Right renal pelvis (tissue), 4 donors: ENCODE measurements at places on chromosomes 11 and 22.
A peak's percentile ranks its signal among the peaks of the same experiment; 100 is the strongest.

DNA sequence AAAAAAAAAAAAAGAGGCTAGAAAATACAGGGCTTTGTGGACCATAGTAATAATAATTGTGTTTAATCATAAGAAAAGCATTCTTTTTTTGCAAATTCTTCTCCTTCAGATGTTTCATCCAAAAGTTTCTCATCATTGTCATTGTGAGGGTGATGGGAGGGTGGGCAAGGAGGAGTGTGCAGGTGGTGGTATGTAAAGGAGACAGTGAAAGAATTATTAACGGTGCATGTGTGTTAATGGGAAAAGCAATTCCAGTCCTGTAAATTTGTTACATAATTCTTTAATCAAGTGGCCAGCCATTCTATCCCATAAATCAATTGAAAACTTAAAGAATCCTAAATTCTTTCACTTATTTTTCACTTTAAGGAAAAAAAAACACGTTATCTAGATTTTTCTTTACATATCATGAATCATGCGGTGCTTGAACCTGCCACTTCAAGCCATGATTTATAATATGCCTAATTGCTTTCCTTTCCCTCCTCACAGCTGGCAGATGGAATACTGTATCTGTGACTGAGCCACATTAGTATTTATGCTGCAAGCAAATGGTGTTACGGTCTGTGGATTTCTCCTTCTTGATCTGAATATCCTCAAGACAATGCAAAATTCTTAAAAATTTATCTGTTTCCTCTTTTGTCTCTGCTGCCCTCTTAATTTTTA, 318.5 kb downstream of the JRKL start:
- peak; percentile 40 for DNase-seq

DNA sequence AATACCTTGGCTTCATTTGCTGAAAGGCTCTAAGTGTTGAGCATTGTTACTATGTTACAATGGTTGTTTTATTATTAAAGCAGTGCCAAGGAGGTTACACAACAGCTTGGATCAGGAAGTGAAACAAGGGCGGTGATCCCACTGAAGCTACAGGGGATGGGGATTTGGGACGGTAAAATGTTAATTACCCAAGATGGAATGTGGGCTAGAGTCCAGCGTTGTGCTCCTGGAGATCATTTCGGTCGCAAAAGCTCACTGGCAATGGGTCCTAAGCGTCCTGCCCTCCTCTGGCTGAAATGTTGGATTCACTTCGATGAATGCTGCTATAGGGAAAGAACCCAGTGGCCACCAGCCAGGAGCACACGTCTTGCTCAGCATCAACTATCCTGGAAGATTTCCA, 48.3 kb downstream of the FAM83F start:
- no peak for DNase-seq

- no peak for DNase-seq
These were observed 24.6 kb downstream of the SDHAF2 start for GRCh38 chr11:61454520-61454919.

DNA sequence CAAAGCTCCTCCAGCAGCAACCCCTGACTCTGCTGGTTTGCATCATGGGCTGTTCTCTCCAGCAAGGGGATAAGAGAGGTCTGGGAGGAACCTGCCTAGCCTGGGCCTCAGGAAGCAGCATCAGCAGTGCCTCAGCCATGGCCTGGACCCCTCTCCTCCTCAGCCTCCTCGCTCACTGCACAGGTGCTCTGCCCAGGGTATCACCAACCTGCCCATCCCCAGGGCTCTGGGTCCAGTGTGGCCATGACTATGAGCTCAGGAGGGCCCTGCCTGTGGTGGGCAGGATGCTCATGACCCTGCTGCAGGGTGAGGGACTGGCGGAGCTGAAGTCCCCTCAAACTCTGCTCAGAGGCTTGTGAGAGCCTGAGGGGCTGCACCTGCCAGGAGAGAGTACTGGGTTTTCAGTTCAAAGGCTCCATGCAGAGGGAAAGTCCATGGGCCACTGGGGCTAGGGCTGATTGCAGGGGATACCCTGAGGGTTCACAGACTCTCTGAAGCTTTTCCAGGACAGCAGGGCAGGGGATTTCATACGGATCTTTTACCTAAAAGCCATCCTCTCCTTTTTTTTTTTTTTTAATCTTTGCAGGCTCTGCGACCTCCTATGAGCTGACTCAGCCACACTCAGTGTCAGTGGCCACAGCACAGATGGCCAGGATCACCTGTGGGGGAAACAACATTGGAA, 115.8 kb upstream of the IGLL5 start:
- no peak for DNase-seq

- no peak for DNase-seq
These were observed 5.0 kb upstream of the UVRAG start for GRCh38 chr11:75809991-75810390.

- DNase-seq = no peak
These were observed 9.9 kb upstream of the CELSR1 start for GRCh38 chr22:46547179-46547882.

- no peak for DNase-seq
These were observed 1.5 kb downstream of the SYT8 start for GRCh38 chr11:1836011-1836945.

DNA sequence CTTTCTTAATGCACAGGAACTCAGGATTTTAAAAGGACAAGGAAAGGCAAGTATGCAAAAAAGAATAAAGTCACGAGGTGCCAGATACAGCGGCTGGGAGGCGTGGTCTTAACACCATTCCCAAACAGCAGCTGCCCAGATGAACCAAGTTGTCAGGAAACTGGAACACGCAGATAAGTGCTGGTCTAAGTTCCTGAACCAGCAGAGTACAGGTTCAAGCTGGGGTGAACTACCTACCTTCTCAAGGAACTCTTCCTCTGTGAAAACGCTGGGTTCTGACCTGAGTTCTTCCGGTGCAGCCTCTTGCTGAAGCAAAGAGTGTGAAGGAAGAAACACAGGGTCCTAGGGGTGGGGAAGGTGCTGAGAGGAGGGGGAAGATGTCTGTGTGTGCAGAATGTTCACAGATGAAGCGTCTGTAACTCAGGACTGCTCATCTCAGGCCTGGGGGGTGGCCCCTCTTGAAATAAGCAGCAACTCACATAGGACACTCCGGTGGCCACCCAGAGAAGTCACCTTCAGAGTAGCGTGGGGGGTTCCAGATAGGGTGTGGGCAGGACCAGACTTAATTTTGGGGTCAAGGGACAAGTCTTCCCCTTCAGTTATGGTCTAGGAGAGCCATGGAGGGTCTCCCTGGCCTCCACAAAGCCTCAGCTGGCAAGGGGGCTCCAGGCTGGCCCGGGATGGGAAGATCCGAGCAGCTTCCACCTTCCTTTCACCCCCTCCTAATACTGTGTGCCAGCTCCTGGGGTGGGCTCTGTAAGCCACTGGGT, 3.2 kb downstream of the TPST2 start:
- DNase-seq = no peak

DNA sequence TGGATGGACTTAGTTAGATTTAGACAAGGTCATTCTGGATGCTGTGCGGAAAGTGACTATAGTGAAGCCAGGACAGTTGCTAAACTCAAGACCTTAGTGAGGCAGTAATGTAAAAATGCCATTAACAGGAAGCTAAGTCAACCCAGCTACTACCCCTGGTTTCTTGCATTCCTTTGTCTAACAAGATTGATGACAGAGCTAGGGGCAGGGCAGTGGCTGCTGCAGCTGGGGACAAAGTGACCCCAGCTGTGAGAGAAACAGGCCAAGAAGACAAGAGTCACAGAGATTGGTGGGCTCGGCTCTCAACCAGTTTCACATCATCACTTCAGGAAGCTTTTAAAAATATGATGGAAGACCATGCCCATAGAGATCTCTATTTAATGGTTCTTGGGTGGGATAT, 110.4 kb upstream of the POU2AF2 start:
- no peak for DNase-seq

DNA sequence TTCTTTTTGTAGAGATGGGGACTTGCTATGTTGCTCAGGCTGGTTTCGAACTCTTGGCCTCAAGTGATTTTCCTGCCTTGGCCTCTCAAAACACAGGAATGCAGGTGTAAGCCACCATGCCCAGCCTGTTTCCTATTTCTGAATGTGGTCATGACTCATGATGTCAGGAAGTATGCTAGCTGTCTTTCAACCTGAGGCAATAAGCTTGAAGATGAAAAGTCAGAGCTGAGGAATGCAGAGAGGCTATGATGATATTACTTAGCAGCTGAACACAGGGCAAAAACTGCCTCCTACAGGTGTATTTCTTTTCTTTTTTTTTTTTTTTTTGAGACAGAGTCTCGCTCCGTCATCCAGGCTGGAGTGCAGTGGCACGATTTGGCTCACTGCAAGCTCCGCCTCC, 9.0 kb upstream of the NUCB2 start:
- no peak for DNase-seq

GRCh38 chr11:79956061-79956460, 515.2 kb upstream of the TENM4 start:
- DNase-seq = no peak

DNA sequence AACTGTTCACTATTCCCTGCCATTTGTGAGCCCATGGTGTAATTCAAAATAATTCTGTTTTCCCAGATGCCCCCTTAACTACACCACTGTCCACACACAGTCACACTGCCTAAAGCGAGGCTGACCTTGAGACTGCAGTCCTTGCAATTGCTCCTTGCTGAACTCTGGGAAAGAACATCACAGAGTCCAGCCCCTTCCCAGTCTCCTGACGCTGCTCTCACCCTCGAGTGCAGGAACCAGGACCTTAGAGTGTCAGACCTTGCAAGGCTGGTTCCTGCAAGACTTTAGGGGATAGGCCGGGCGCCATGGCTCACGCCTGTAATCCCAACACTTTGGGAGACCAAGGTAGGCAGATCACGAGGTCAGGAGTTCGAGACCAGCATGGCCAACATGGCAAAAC, 33.6 kb downstream of the AHNAK start:
- DNase-seq = no peak

GRCh38 chr11:17936790-17937189, 76.1 kb downstream of the SERGEF start:
- DNase-seq = no peak

DNA sequence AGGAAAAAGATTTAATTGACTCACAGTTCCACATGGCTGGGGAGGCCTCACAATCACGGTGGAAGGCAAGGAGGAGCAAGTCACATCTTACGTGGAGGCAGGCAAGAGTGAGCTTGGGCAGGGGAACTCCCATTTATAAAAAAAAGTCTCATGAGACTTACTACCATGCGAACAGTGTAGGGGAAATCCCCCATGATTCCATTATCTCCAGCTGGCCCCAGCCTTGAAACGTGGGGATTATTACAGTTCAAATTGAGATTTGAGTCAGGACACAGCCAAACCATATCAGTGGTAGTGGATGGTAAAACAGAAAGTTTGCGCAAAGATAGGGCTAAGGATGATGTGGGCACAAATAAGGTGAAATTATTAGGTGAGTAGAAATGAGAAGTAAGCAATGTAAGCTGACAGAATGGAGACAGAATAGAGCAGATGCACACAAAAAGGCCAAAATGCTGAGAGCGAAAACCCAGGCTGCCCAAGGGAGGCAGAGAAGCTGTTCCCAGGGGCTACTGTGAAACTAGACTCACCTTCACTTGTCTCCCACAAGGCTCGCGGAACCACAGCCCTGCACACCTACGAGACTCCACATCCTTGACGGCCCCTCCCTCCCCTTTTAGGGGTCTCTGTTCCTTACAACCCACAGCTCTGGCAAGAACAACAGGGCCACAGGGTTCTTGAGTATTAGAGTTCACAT, 377.6 kb downstream of the CADM1 start:
- no peak for DNase-seq

- DNase-seq = no peak
These were observed 143.2 kb downstream of the OPCML start for GRCh38 chr11:133388975-133389568.

DNA sequence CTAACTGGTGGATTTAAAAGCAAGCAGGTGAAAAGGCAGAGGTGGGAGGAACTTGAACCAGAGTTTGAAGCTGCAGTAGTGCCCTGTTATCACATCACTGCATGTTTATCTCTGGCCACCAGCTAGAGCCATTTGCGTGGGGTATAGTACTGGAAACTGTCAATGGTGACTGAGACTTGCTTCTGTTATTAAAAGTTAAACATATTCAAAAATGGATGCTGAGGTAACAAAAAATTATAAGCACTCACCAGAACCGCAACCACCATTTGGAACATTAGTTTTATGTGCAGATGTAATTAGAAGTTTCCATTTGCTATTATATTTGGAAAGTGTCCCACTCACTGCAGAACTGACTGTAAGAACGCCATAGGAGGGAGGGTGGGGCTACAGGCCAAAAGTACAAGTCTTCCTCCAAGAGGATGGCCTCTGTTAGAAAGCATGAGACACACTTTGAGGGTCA, 1.2 kb upstream of the CD59 start:
- DNase-seq = no peak

- DNase-seq = no peak
These were observed 44.9 kb downstream of the C11orf58 start for GRCh38 chr11:16783321-16783801.

DNA sequence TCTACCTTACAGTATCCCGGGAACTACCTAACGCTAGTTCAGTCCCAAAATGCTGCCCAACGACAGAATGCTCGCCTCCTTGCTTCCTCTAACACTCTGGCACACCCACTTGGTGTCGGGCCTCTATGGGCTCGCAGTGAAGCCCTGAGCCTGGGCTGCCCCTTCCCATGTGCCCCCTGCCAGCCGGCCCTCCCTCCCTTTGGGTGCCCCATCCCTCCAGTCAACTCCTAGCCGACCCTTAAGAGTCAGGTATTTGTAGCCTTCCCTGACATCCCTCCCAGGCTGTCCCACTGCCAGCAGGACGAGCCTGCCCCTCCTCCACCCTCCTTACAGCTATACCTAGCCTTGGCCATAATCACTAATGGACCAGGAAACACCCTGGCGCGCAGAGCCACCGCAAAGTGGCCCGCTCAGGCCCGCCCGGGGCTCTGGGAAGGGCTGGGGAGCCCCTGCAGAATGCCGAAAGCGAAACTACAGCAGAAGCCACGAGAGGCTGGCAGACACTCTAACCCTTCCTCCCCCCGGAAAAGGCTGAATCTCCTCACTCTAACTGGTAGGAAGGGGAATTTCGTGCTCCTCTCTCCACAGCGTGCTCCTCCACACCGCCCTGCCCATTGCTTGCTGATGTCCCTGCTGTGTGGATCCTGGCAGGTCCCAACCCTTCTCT, 8.2 kb downstream of the CBX7 start:
- DNase-seq = no peak

DNA sequence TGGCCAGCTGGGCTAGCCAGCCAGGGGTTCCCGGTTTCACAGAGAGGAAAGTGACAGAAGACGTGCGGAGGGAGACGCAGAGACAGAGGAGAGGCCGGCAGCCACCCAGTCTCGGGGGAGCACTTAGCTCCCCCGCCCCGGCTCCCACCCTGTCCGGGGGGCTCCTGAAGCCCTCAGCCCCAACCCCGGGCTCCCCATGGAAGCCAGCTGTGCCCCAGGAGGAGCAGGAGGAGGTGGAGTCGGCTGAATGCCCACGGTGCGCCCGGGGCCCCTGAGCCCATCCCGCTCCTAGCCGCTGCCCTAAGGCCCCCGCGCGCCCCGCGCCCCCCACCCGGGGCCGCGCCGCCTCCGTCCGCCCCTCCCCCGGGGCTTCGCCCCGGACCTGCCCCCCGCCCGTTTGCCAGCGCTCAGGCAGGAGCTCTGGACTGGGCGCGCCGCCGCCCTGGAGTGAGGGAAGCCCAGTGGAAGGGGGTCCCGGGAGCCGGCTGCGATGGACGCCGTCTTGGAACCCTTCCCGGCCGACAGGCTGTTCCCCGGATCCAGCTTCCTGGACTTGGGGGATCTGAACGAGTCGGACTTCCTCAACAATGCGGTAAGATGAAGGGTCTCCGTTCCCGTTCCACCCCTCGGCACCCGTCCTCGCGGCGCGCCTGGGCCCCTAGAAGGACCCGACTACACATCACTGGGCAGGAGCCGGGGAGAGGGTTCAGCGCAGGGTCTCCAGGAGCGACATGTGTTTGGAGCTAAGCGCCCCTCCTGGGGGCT, at the start of gene CREB3L1:
Gene CREB3L1 (plus strand): TSS at position 41 of the 765 bp plus-strand sequence. CDS start 450 bp downstream, at position 491.
- DNase-seq = no peak

GRCh38 chr22:29626497-29627195, 23.2 kb downstream of the NF2 start:
- no peak for DNase-seq
